ENCODE measurements at places on chromosomes 16 and 17. TPM values are rescaled to one million over a fixed set of nuclear protein-coding genes. Genes with fewer than 3 reads are reported as not detected.

- no peak for DNase-seq
Measured at GRCh38 chr16:89696670-89697128, 4.8 kb downstream of the SPATA2L start.

GRCh38 chr16:69894676-69895075, 56.5 kb upstream of the CLEC18A start:
- no peak for DNase-seq

- DNase-seq, result no peak
Measured at GRCh38 chr17:49508061-49508865, 13.2 kb downstream of the NGFR start.

- peak; percentile 83 for DNase-seq
Measured at GRCh38 chr16:11682655-11683096, 14.4 kb downstream of the SNN start.

GRCh38 chr16:68728523-68728922, 8.6 kb upstream of the CDH1 start:
- DNase-seq, result no peak

DNA sequence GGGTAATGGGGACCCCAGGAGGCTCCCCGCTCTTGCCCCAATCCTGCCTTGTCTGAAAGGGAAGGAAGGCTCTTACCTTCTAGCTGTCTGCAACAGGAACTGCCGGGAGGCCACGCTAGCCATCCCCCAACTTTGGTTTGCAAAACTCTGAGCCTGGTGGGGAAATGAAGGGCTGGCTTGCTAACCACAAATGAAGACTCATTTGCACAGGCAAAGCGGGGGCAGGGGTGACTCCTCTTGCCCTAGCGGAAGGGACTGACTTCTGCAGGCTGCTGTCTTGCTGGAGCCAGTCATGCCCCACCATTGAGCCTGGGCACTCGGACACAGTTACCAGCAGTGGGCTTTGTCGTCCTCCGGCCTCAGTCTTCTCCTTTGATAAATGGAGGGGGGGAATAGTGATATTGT, 52.6 kb downstream of the PLCG2 start:
- no peak for DNase-seq

Gene KIF19
- not detected for polyA plus RNA-seq

Gene KRTAP16-1
- not detected for polyA plus RNA-seq

Gene TP53TG3B
- polyA plus RNA-seq, result not detected

Gene CXCL16
- polyA plus RNA-seq, result 2.3 TPM

Gene MSI2
- 24.4 TPM for polyA plus RNA-seq
